CD4-positive, alpha-beta T cell treated with Interleukin-10 for 1 hour (primary cell): ENCODE measurements at places on chromosomes 2 and 18.

DNA sequence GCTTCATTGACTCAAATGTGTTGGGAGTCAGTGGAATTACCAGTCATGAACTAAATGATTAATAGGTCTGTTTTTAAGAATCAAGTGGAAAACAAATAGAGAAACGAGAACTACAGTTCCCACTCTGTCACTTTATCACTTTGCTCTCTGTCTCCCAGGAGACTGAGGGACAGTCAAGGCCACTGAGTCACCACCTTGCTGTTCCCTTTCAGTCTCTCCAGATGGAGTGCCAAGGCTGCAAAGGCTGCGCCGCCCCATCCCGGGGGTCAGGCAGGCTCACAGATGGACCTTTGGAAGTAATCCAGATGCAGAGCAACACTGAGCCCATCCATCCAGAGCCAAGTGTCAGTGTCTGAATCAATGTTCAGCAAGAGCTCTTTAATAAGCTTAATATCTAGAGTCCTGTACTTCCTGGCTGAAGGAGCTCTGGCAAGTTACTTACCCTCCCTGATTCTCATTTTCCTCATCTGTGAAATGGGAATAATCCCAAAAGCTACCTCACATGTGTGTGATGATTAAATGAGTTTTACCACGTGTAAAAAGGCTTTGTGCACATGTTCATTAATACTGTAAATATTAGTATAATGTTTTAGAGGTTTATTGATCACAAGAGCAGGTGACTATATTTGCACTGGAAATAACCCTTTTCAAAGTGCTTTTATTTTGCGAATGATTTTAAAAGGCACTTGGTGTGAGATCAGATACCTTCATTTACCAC, 43.0 kb upstream of the EFEMP1 start:
- no peak for DNase-seq

GRCh38 chr2:54708584-54709335, 14.7 kb upstream of the EML6 start:
- DNase-seq = no peak

DNA sequence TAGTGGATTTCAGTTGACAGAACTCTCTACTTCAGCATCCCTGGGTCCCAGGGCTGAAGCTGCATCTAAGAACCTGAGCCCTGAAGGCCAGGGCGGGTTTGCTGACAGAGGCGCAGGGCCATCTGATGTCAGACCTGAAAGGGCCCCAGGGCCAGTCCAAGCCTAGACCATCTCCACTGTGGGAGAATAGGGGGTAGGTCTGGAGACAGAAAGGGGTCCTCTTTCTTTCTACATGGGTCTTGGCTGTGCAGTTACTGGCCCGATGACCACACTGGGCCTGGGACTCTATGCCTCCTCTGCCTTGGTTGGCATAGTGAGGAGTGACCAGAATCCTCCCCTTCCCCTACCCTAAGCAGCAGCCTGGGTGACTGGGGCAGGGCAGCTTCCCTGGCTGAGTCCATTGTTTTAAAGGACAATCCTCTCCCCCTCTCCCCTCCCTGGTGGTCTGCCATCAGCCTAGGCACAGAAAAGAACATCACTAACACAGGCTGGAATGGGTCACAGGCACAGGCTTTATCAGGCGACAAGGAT, 34.5 kb downstream of the HS1BP3 start:
- DNase-seq = no peak

DNA sequence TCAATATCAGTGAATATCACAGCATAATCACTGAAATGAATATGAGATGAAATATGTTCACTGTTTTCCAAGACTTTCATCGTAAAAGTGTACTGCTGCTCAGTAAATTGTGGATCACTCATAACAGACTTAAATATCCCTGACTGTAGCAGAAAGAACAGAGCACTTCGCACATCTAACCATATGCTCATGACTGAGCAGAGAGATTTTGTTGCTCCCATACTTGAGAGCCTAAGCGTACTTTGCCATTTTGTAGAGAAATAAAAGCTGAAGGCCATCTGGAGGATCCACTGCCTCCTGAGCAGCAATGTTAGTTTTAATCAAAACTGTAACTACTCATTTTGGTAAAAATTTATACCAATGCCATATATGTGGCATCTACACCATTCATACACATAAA, 243.5 kb downstream of the STK39 start:
- DNase-seq = no peak

DNA sequence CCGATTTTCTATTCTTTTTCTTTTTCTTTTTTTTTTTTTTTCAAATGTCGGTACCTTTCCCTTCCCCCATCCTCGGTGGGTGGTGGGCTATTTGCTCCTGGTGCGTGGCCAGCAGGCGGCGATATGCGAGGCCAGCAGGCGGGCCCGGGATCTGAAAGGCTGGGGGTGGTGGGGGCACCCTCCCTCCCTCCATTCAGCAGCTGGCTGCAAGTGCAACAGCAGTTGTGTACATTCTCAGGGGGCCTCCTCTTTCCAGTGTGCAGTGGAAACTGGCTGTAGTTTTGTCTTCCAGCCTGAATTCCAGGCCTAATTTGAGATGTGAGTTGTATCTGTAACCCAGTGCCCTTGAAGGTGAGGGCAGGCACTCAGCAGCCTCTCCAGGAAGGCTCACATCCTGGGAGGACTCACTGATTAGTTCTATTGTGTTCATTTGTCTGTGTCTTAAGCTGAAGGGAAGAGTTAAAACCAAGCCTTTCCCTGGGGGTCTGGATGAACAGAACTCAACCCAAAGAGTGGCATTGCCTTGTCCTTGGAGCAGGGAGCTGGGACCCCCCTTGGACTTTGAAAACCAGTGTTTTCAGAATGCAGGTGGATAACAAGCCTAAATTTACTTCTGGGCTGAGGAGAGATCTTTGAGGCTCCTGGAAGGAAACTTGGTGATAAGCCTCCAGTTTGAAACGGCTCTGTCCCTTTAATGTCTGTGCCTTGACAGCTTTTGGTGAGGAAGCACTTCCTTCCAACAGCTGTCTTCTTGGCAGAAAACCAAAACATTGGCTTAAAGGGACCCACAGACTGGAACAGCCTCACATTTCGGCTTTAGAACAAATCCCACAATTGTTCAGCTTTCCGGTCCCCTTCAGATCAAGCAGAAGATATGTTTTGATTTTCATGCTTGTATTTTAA, 3.3 kb downstream of the MYCN start:
- no peak for DNase-seq
